Astrocyte (in vitro differentiated cells and primary cell): ENCODE measurements at places on chromosomes 6 and 20. TPM values are rescaled to one million over a fixed set of nuclear protein-coding genes. Genes with fewer than 3 reads are reported as not detected.
A peak's percentile ranks its signal among the peaks of the same experiment; 100 is the strongest.

The CFAP206 gene
- total RNA-seq: 0.60 and 0.79 TPM in 2 replicates

The EYA4 gene
- 1.3 and 1.6 TPM in 2 replicates for total RNA-seq

- DNase-seq: peak; percentile 57
Measured at GRCh38 chr6:96939007-96939805, 14.7 kb downstream of the KLHL32 start.

GRCh38 chr6:17859846-17860245, 127.6 kb downstream of the KIF13A start:
- no peak for DNase-seq

DNA sequence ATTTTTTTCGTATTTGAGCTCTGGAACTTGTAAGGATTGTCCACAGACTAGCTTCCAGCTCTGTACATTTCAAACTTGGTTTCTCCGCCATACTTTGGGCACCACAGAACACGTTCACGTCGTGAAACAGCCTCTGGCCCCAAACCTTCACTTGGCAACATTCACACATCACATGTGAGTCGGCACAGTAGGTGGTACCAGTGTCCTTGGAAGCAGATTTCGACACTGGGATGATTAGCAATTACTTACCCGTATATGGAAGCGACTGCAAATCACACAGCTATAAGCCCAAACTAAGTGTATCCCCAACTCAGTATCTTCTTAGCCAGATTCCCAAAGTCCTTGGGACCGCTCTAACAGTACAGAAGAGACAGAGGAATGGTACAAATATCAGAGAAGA, 60.2 kb downstream of the MAFB start:
- no peak for DNase-seq

DNA sequence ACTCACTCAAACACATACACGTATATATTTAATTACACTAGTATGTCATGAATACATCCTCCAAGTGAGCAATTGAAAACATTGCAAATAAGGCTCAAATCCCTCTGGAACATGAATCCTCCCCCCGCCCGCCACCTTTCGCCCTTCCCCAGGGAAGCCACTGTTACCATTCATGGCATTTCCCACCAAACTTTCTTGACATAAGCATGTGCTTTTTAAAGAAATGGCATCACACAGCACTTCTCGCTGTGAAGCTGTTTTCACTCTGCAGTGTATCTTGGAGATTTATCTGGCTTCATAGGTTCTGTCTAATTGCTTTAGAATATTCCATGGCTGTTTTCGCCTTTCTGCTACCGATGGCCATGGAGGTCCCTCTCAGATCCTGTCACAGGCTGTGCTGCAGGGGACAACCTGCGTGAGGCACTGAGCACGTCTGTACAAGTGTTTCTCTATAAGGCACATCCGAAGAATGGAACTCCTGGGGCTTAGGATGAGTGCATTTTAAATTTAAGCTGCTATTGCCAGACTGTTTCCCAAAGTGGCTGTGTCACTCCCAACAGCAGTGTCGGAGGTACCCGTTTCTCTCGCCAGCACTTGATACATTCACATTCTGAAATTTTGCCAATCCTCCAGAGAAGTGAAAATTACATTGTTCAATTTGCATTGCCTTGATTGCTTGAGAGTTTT, 22.2 kb upstream of the PHACTR3 start:
- no peak for DNase-seq
